NCI-H1694 (cell line): ENCODE measurements at places on chromosomes 6 and 20.

DNA sequence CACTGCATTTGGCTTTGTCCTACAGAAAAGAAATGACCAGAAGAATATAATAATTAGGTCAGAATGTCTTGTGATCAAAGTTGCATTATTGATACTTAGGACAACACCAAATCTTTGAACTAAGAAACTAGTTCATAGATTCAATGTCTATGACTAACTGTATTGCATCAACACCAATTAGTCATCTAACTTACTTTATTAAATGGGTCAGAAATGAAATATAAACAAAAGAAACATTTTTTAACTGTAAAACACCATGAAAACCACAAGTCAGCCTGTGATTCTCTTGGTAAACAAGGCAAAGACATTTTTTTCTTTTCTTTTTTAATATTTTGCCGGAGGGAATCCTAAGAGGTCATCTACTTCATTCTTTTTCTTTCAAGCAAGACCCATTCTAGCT, 114.1 kb upstream of the HDDC2 start:
- no peak for DNase-seq

GRCh38 chr6:17714177-17714576, 7.5 kb upstream of the NUP153 start:
- no peak for DNase-seq

GRCh38 chr6:90469906-90470305, 117.0 kb downstream of the MAP3K7 start:
- no peak for DNase-seq

DNA sequence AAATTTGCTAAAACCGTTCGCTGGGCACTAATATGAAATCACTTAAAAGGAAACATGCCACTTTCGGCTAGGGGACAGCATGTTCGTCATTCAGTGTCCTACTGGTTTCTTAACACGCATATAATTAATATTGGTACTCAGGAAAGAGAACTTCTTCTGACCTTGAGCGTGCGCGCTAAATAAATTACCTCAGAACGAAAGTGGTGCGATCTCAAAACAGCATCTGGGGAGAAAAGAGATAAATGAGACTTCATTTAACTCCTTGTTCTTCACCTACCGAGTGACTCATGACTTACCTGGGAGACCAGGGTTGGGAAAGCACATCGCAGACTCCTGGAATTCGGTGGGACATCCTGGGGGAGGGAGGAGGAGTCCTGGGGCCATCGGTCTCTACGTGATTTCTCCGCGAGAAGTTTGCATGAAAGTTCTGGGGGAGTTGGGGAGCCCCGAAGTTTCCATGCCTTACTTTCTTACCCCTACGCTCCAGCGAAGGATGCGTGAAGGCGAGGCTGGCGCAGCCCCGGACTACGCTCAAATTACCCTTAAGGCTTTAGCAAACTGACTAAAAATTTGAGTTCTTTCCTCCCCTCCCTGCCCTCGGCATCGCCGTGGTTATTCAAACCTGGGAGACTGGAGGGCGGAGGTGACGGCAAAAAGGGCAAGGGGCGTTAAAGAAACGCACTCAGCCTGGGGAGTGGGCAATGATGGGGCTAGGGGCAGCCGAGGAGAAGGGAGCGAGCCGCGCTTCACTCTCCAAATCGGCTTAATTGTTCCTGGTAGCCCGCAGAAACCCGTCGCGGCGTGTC, 1.1 kb upstream of the BEND6 start:
- DNase-seq, result no peak

DNA sequence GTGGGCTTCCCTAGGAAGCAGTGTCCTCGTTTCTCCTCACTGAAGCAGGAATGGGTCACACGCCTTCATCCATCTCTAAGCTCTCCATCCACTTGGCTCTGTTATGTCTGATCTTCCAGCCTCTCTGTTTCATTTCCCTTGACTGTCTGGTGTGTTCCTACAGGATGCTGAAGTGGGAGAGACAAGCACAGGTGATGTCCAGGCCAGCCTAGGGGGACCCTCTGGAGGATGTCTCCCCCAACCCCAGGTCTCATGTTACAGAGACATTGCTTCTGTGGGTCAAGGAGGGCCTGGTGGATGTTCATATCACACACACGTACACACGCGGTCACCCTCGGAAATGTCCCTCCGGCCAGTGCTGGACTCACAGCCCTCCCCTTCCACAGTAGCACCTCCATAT, 229.9 kb downstream of the CDC5L start:
- no peak for DNase-seq

- no peak for DNase-seq
Observed at GRCh38 chr6:150196942-150197745, 54.3 kb downstream of the PPP1R14C start.

- DNase-seq, result no peak
Observed at GRCh38 chr20:4775322-4776078, 53.8 kb downstream of the PRND start.

DNA sequence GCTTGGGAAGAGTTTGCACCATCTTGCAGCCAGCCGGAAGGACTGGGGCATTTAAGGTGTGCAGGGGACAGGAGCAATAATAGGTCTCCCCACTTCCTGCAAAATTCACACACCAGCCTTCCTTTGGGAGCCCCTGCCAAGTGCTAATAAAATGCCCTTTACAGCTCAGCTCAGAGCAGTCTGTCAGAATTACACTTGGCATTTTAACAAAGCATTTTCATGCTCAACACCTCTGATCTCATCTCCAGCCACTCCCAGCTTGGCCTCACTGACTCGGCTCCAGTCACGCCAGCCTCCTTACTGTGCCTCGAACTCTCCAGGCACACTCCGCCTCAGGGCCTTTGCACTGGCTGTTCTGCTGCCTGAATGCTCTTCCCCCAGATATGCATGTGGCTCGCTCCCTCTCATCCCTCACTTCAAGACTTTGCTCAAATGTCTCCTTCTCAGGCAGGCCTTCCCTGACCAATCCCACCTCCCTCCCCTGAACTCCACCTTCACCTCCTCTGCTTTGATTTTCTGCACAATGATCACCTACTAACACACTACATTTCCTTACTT, 43.7 kb downstream of the GRM4 start:
- no peak for DNase-seq

- no peak for DNase-seq
Observed at GRCh38 chr20:32971703-32972161, 32.5 kb downstream of the SUN5 start.

DNA sequence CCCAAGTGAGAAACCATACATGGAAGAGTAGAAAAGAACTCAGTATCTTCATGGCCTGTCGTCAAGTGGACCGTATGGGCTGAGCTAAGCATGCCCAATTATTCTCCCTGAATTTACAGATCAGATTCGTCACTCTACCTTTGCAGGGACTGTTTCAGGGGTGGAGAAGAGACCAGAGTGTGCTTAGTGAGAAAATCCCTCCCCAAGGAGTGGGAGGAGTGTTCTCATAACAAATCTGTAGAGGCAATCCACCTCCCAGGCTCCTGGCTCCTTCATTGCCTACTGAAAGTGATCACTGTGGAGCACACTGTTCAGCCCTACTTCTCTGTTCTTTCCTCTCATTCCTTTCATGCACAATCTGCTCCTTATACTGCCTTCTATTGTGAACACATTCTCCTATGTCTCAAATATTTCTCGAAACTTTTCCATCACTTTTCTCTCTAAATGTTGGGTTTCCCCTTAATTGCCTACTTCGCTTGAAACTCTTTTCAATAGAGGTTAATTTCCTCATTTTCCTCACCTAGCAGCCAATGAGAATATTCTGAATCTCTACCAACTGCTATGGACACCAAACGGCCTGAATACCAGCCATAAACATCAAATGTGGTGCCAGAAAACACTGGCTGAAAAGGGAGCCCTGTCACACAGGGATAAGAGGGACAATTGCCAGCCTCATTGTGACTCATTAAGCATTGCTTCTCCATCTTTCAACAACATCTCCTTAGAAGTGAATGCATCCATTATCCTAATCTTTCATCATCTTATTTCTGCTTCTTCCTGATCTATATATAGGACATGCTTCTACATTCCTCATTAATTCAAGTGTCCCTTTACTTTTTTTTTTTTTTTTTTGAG, 398.3 kb downstream of the UTRN start:
- no peak for DNase-seq

- DNase-seq, result no peak
Observed at GRCh38 chr20:37522260-37523011, 1.4 kb downstream of the NNAT start.

GRCh38 chr6:157751547-157752200, 71.4 kb upstream of the SNX9 start:
- DNase-seq, result no peak

GRCh38 chr6:162463576-162463975, 264.0 kb downstream of the PRKN start:
- no peak for DNase-seq

DNA sequence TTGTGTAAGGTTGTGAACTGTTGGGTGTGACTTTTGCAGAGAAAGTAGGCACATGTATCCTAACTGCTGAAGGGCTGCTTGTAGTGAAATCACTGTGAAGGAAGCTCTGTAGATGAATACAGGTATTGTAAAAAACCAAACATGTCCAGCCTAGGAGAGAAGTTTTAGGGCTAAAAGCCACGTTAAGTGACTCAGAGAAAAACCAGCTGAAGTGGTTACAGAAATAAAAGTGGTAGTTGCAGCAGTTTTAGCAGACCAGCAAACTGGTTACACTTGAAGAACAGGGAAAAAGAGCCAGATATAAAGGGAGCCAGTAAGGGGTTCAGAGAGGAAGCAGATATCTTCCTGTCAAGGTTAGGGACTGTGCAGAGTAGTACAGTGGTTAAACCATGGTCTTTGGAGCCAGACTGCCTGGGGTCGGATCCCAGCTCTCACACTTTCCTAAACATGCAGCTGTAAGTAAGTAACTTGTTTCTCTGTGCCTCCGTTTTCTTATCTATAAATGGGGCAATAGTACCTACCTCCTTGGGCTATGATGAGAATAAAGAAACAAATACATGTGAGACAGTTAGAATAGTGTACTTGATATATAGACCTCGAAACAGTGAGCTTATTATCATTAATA, 33.8 kb upstream of the RNF8 start:
- no peak for DNase-seq

DNA sequence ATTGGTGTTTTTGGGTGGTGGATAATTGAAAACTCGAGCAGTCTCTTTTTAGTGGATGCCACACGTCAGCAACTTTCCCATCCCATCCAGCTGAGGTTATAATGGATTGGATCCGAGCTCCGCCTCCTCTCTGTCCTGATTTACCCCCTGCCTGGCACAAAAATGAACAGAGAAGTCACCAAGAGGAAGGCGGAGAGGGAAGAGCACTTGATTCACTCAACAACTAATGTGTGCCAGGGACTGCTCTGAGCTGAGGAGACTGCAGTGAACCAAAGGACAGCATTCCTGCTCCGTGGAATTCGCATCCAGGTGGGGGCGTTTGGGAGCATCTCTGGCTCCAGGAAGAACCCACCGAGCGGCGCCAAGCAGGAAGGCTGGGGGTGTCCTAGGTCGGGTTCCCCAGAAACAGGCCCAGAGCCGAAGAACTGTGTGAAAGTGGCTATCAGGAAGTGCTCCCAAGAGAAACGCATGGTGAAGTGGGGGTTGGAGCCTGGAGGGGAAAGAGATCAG, 95.8 kb upstream of the NAA20 start:
- no peak for DNase-seq

DNA sequence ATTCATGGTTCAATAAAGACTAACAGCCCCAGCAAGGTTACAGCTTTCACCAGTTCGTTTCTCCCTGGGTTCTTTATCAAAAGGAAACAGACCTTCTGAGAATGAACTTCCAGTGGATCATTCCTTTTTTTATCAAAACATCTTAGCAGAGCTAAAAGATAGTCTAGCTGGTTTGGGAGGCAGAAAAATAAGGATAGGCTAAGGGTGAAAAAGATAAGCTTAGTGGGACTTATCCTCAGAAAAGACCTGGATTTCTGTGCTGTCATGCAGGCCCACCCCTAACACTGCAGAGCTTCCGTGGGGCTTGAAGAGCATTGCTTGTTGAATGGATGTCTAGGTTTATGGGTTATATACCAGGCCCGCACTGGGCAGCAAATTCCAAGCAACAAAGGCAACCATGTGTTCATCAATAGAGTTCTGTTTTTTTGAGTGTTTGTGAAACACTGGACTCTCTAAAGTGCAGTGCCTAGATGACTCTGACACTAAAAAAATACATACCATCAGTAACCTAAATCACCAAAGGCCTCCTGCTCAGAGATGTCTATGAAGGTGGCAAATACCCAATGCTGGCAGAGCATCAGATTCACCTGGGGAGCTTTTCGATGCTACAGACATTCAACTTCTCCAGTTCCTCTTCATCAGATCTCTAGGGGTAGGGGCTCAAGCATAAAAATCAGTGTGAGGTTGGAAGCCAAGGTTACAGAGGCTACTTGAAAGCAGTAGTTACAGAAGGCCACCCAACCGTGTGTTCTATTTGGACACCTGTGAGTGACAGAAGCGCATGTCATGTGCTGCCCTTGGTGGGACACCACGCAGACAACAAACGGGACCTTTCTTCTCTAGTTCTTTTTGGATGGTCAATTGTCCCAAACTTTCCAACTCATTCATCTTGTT, 53.0 kb downstream of the TNFAIP3 start:
- no peak for DNase-seq

DNA sequence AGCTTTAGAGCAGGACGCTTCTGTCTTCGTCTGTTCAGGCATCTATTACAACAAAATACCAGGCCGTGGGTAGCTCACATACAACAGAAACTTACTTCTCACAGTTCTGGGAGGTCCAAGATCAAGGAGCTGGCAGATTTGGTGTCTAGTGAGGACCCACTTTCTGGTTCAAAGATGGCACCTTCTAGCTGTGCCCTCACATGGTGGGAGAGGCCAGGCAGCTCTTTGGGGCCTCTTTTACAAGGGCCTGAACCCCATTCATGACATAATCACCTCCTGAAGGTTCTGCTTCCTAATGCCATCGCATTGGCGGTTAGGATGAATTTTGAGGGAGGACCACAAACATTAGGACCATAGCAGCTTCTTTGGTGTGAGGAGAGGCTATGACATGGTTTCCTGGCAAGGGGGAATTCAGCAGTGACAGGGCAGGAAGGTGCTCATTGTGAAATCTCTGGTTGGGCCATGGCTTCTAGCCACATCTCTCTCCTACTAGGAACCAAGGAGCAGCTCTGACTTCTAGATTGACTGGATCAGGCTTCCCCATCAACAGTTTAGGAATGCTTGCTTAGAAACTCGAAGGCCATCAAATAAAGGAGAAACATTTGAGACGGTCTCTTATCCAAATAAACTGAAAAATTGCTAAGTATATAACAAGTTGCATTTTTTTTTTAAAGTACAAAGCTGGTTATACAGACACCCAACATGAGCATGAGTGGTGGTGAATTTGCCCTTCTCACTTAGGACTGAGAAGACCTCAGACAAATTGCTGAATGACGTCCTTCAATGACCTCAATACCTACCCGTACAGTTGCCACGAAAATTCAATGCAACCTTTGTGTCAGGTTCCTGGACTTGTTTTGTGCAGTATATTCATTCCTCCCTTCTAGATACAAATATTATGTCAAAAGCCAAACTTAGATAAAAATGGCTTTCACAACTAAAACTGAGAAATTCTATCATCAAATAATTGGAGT, 140.7 kb downstream of the ZDHHC14 start:
- DNase-seq, result no peak

GRCh38 chr6:36904114-36904513, 18.4 kb downstream of the C6orf89 start:
- DNase-seq, result no peak

- DNase-seq, result no peak
Observed at GRCh38 chr6:29532320-29532951, 27.1 kb downstream of the UBD start.
